ENCODE measurements at places on chromosomes 2 and 18. TPM values are rescaled to one million over a fixed set of nuclear protein-coding genes. Genes with fewer than 3 reads are reported as not detected.

Gene EFHD1
- total RNA-seq, result 1.6 TPM

Gene B4GALT6
- total RNA-seq, result 7.8 TPM

Gene FKBP1B
- total RNA-seq, result 9.4 TPM

Gene DSEL
- total RNA-seq, result 0.44 TPM

Gene CYS1
- 0.99 TPM for total RNA-seq

Gene ZNF396
- 0.69 TPM for total RNA-seq

Gene NIFK
- total RNA-seq, result 82.6 TPM

Gene RNU2-63P
- not detected for total RNA-seq

Gene MC5R
- total RNA-seq, result not detected

Gene RPIA
- total RNA-seq, result 29.9 TPM

Gene RGPD5
- 8.0 TPM for total RNA-seq

Gene TEKT4
- total RNA-seq, result not detected

Gene C1GALT1C1L
- total RNA-seq, result 1.2 TPM

Gene DSG1
- not detected for total RNA-seq
